Kidney capillary endothelial cell (primary cell): ENCODE measurements at places on chromosomes 3 and 15.

GRCh38 chr15:23690450-23690852, 3.3 kb upstream of the NDN start:
- no peak for DNase-seq

- no peak for DNase-seq
Observed at GRCh38 chr15:31745841-31746240, 284.5 kb upstream of the CHRNA7 start.

- DNase-seq, result no peak
Observed at GRCh38 chr3:102454181-102454580, 19.4 kb downstream of the ZPLD1 start.

GRCh38 chr3:125280668-125281361, 68.3 kb upstream of the SLC12A8 start:
- DNase-seq, result peak; percentile 58

DNA sequence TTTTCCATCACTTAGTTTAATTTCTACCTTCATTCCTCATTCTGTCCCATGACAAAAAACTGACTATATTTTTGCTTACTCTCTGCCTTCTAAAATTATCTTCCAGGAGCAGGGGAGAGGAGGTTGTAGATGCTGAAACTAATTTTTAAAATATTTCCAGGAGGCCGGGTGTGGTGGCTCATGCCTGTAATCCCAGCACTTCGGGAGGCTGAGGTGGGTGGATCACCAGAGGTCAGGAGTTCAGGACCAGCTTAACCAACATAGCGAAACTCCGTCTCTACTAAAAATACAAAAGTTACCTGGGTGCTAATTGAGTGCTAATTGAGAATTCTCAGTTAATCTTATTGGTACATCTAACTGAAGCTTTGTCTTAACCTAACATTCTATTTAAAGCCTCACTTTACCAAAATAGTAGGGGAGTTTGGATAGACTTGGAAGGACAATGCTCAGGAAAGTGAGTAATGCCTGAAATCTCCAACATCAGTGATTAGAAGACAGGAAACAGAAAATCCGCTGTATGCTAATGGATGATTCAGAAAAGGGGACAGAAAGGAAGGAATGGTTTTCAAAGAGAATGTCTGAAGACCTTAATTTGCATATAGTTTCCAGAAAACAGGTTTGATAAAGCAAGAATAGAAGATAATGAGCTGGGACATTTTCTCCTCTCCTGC, 336.1 kb downstream of the GBE1 start:
- DNase-seq, result peak; percentile 95

GRCh38 chr3:81302045-81302444, 459.4 kb downstream of the GBE1 start:
- DNase-seq, result peak; percentile 52

- DNase-seq, result no peak
Observed at GRCh38 chr3:83868909-83869567, 1089.8 kb upstream of the CADM2 start.

- DNase-seq, result no peak
Observed at GRCh38 chr3:14137445-14137844, 12.6 kb downstream of the TMEM43 start.

DNA sequence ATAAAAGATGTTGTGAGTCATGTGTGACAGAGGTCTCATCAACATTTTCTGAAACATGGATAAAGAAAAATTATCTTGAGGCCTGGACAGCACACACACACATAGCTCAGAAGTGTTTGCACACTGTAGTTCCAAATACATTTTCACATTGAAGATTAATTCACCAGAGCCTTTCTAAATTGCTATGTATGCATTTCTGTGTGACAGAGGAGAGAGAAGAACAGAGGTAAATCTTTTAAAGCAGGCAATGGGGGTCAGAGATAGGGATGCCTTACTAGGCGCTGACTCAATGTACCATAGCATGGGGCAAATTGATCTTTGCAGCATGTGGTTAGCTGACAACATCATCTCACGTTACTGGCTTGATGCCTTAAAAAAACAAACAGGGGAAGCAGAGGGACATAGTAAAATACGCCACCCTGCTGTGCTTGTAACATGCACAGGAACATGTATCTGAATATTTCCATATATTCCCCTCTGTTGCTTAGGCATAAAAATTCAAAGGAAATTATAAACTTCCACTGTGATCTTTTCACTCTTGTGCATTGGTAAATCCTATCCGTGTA, 7.7 kb downstream of the POU1F1 start:
- DNase-seq, result no peak

DNA sequence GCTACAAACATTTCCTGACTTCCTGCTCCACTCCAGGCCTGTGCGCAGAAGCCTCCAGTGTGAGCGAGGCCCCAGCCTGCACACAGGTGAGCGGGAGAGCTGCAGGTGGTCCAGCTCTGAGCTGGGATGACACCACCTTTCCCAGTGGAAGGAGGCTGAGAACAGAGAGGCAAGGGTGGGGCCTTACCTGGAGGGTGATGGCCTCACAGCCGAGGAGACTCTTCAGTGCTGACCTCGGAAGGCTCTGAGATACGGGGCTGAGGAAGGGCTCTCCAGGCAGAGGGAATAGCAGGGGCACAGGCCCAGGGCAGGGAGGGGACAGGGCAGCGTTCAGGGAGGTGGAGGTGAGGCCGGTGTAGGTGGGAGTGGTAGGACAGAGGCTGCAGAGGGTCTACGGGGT, 70.8 kb downstream of the EFCAB12 start:
- DNase-seq, result no peak

GRCh38 chr3:168467115-168467714, 371.5 kb upstream of the GOLIM4 start:
- DNase-seq, result no peak

GRCh38 chr3:32449691-32450090, 53.0 kb downstream of the CMTM6 start:
- DNase-seq, result no peak

DNA sequence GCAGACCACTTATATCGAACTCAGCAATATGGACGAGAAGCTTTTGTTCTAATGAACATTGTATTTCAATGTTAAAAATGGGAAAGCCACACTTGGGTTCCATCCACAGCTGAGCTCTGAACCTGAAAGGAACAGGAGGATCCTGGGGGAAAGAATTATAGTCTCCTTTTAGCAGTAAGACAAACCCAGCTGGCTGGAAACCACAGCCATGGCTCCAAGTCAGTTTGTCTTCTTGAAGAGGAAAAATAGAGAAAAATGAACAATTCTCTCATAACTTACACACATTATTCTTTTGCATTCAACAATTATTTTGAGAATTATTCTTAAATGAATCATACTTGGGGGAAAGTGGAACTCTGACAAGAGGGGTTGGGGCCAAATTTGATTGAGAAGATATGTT, 149.2 kb upstream of the VEPH1 start:
- DNase-seq, result no peak

GRCh38 chr3:11390411-11391131, 118.4 kb downstream of the ATG7 start:
- DNase-seq, result no peak

DNA sequence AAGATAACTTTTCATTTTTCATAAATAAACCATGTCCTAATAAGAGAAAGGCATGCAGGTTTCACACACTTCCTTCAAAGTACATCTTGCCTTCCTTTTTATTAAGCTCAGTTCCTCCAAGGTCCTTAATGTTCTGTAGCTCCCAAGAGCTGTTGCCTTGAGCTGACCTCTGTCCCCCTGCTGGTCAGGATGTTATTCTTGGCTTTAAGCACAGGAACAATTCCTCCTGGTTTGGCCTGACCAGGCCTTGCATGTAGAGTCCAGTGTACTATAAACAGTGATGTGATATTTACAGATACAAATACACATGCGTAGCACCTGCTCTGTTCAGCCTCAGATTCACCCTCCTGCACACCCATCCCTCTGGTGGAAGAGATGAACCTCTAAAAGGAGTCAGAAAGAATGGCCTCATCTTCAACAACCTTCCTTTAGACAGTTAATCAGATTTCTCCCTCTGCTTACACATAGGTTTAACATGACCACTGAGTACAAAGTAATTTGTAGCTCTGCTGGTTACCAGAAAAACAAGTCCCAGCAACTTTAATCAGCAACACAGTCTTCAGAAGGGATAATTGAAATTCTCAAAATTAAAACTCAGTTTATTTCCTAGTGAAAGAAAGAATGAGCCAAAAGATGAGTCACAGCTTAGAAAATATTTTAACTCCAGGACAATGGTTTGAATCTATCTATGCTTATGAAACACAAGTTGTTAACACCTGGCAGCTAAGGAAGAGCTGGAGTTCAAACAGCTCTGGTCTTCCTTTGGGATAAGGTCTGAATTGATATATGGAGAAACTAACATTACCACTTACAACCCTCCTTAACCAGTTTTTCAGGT, 46.5 kb downstream of the PTPN9 start:
- DNase-seq, result peak; percentile 39

- DNase-seq, result no peak
Observed at GRCh38 chr3:128201158-128201755, 48.0 kb downstream of the EEFSEC start.

GRCh38 chr15:75389791-75390382, 21.5 kb upstream of the MAN2C1 start:
- no peak for DNase-seq
